ENCODE measurements at places on chromosomes 7 and 10. TPM values are rescaled to one million over a fixed set of nuclear protein-coding genes. Genes with fewer than 3 reads are reported as not detected.
A peak's percentile ranks its signal among the peaks of the same experiment; 100 is the strongest.

NACAD gene
- 12.0 TPM for total RNA-seq

ELAPOR2 gene
- total RNA-seq: 22.6 TPM

CCDC172 gene
- 31.4 TPM for total RNA-seq

ATP5MK gene
- total RNA-seq: 193 TPM

OR2A1 gene
- not detected for total RNA-seq

CDH23 gene
- 81.7 TPM for total RNA-seq

DYDC2 gene
- 1.8 TPM for total RNA-seq

- no peak for DNase-seq
Measured at GRCh38 chr10:92530421-92530820, 43.5 kb downstream of the IDE start.

- DNase-seq: no peak
Measured at GRCh38 chr7:116431787-116432526, 67.6 kb upstream of the CAV2 start.

DNA sequence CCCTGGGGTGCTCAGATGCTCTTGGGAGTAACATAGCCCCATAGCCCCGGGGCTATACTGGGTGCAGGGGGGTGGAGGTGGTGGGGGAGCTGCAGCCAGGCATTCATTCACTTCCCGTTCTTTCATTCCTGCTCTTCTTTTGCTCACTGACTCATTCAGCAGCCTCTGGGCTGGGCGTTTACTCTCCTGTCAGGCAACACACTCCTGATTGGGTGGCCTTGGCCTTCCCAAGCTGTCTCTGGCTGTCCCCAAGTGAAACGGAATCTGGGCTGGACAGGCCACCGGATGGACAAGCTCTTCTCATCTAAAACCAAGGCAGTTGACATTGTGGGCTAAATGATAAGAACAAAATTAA lies 34.6 kb downstream of the CHST3 start:
- peak; percentile 77 for DNase-seq

GRCh38 chr7:2037808-2038522 lies 194.8 kb downstream of the MAD1L1 start:
- peak; percentile 69 for DNase-seq

- DNase-seq: no peak
Measured at GRCh38 chr7:8125680-8126444, 136.1 kb downstream of the ICA1 start.

DNA sequence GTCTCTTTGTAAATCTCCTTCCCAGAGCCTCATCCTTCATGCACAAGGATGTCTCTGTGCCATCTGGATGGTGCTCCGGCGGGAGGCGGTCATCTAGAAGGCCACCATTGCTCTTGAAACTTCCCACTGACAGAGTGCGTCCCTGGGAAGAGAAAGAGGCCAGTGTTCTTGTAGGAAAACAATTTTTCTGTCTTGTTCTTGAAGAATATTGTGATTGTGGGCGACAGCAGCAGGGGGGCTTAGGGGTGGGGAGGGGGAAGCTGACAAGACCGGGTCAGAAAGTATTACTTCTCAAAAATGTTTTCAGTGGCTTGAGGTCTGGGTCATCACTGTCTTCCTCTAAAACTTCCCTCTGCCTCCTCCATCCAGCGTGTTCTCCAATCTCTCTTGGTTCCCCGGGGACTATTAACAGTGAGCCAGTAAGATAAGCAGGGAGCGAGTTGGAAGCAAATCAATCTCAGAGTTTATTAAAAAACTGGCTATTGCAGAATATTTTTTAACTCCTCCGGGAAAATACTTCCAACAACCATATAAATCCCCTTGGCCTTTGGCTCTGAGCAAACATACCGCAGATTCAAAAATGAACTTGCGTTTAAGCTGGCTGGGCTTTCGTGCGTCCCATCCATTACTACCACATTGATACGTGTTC lies 597.8 kb upstream of the MGMT start:
- DNase-seq: no peak

DNA sequence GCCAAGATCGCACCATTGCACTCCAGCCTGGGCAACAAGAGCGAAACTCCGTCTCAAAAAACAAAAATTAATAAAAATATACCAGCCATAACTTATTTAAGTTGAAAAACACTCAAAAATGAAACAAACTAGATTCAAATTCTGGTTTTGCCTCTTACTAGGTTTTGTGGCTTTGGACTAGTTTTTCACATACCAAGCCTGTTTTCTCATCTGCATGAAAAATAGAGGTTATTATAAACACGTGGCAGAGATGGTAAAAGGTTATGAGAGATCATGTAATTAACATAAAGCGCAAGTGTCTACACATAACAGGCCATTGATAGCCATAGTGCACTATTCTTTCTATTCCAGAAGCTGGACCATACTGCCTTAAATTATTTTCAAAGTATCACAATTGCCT lies 35.5 kb upstream of the CABCOCO1 start:
- DNase-seq: no peak

DNA sequence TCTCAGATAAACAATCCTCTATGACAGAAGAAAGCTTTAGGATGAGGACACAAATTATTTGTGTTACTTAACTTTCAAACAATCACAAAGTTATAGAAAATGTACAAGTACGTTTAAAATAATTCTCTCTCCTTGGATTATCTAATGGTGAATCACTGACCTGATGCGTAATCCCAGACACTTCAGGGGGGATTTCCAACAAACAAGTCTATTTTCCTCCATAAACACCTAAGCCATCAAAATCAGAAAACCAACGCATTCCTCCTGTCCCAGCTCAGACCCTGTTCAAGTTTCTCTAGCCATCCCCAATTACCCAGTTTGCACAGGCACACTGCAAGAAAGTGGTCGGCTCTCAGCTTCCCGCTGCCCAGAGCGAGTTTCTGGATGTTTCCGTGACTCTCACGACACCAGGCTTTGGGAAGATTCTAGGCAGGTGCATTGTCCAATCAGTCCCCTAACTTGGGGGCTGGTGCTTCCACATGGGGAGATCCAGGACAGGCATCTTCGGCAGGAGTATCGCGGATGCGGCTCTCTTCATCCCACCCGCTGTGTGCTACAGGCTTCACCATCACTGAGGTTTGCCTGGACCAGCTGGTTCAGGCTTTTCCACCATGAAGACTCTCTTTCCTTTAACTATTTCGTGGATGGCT lies 200.0 kb downstream of the ZMYND11 start:
- DNase-seq: no peak

GRCh38 chr10:114762811-114763210 lies 58.8 kb upstream of the FHIP2A start:
- DNase-seq: no peak

DNA sequence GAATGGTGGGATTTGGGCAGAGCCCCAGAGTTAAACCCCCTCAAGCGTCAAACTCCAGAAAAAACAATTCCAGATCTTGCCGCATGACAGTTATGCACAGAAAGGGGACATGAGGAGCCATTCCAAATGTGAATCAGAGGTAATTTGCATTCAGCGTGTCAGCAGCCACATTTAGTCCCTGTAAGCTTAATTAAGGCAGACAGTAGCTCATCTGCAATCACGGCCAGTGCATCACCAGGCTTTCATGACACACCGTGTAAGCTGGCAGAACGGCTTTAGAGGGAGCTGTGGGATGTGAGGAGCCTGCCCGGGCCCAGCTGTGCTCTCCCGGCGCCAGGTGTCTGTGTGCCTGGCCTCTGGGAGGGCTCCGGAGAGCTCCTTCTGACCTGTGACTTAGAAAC lies 18.7 kb upstream of the PRKAG2 start:
- DNase-seq: no peak

DNA sequence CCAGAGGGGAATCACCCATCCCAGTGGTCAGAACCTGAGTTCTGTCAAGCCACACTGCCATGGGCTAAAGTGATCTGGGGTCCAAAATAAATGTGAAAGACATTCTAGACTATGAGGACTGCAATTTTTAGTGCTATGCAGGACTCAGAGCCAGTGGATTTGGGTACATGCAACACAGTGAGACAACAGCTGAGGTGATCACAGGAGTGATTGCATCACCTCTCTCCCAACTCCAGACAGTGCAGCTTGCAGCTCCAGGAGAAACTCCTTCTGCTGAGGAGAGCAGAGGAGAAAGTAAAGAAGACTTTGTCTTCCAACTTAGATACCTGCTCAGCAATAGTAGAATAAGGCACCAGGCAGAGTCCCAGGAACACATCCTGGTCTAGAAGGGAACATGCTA lies 682.0 kb upstream of the POT1 start:
- DNase-seq: no peak

DNA sequence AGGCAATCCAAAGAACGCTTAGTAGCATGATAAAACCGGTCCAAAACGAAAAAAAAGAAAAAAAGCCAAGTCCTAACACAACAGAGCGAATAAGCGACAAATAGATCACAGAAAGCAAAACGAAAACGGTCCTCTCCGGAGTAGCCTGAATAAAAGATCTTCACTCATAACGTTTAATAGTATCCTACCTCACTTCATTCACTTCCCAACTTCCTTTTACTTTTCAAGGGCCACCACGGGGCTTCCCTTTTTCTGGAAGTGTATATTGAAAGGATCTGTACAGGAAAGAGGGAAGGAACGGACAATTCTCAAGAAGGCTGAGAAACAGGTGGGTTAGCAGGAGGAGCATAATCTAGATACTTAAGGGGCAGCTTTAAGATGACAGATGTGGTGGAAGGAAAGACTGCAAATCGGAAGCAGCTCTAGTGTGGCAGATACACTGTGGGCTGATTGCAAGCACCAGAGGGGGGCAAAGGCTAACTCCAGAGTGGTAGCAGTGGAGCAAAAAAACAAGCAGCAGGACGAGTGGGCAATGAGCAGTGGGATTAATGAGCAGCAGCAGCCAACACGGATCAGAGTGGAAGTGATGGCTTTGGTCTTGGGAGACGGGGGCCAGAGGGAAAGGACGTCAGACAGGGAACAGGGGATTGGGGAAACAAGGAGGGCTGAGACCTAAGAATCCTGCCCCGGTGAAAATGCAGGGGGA lies 866 bp downstream of the CNOT4 start:
- DNase-seq: peak; percentile 52

DNA sequence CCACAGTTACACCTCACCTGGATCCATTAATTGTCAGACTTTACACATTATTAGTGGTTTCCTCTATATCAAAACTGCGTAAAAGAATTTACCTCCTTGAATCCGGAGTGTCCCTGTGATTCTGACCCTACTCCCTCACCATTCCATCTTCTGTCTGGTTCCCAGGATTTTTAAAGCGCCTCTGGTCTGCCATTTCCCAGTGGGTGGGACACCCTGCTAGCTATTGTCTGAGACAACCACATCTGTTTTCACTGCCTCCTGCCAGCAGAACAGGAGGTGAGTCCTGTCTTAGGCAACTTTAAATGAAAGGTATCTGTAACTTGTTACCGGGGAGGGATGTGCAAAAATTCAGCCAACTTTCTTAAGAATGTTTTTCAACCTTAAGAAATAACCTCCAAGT lies 2.3 kb downstream of the MACROH2A2 start:
- no peak for DNase-seq

DNA sequence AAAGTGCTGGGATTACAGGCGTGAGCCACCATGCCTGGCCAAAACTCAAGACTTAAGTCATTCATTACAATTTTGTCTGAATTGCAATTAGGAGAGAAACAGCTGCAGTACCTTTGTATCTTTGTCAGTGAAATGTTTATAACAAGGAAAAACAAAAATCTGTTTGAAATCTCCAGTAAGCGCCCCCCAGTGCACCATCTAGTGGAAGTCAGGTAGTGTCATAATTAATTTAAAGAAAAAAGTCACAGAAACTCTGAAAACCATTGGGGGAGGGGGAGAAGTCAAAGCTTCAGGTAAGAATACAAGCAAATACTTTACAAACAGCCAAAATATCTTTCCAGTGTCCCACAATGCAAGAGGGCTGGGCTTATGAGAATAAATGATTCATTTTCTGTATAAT lies 2.8 kb downstream of the MPP7 start:
- no peak for DNase-seq

- peak; percentile 46 for DNase-seq
Measured at GRCh38 chr10:74081192-74081803, 69.3 kb downstream of the AP3M1 start.

DNA sequence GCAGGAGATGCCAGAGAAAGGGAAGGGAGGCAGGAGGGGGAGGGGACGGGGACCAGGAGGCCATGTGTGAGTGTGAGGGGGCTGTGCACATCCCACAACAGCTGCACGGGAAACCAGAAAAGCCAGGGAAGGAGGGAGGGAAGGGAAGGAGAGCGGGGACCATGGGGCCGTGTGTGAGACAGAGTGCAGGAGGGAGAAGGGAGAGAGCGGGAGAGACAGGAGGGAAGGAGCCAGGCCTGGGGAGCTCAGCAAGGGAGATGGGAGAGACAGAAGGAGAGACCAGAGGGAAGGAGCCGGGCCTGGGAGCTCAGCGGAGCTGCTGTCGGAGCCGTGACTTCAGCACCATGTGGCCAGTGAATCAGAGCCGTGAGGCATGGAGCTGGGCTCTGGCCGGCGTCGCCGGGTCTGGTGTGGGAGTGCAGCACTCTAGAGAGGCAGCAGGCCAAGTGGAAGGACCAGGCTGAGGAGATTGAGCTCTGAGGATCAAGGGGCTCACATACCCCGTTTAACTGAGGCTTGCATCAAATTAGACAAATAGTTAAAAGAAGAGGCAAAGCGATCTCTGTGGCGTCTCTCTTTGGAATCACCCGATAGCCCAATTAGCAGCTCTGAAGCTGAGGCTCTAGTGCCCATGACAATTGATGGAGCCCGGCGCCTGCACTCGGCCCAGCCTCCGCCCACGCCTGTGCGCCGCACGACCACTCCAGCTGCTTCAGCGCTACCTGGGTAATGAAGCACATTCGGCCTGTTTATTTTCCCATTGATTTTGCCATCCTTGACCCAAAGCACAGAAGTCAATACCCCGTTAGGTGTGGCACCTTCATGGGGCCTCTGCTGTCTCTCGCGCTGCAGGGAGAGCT lies 150.4 kb downstream of the MAD1L1 start:
- peak; percentile 32 for DNase-seq

GRCh38 chr7:138565071-138565450 lies 105.0 kb downstream of the TRIM24 start:
- DNase-seq: no peak

DNA sequence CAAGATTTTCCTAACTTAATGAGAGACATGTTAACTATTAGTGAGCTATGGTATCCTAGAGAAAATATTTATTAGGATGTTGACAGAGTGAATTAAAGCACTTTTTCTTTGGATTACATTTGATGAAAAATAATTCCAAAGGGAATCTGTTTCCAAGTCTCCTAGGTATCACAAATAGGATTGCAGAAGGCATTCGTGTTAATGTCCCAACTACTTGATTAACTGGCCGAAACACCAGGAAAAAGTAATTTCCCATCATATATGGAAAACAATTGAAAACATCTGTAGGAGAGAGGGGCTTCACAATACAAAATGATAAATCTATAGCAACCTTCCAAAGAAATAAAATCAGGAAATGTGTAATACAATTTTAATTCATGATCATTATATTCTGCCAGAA lies 406.7 kb downstream of the PARD3 start:
- DNase-seq: no peak

- DNase-seq: peak; percentile 66
Measured at GRCh38 chr7:77537136-77537777, at the start of gene PTPN12. Gene PTPN12, plus strand, starts transcription at chr7:77537295. Its CDS starts 252 bp downstream, at chr7:77537547.
